Thyroid gland (tissue), 4 donors: ENCODE measurements at places on chromosomes 11 and 22.
A peak's percentile ranks its signal among the peaks of the same experiment; 100 is the strongest.

GRCh38 chr11:94854770-94855633 lies 86.8 kb downstream of the AMOTL1 start:
- H3K36me3 ChIP-seq = peaks cover 13% of the 10 kb centered on the region
- H3K4me3 ChIP-seq = no peak overlapping the region
- peak overlapping the region; percentile 40 for H3K27ac ChIP-seq
- no peaks in the 10 kb centered on the region for H3K27me3 ChIP-seq
- H3K4me1 ChIP-seq = peaks cover 20% of the 10 kb centered on the region
- peak; percentile 67 for DNase-seq

DNA sequence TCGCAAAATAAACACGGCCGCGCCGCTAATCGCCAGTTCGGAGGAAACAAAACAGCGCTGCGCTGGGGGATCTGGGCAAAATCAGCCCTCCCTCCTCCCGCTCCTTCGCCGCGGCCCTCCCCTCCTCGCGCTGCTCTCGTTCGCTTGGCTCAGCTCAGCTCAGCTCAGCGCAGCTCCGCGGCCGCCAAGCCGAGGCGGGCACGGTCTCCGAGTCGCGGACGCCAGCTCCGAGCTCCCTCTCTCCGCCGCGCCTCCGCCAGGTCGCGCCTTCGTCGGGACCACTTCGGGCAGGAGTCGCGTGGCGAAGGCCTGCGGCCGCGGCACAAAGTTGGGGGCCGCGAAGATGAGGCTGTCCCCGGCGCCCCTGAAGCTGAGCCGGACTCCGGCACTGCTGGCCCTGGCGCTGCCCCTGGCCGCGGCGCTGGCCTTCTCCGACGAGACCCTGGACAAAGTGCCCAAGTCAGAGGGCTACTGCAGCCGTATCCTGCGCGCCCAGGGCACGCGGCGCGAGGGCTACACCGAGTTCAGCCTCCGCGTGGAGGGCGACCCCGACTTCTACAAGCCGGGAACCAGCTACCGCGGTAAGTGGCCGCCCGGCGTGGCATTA lies at the start of gene SPON1:
SPON1 (plus strand) TSS at position 162 of the 607 bp plus-strand sequence; CDS start at position 344, 182 bp downstream.
- no peak within 1 kb of the TSS for H3K4me3 ChIP-seq
- H3K27ac ChIP-seq = no peak within 1 kb of the TSS
- peaks cover 5% of the 10 kb centered on the region for H3K4me1 ChIP-seq
- peak; percentile 33 for DNase-seq
- no peaks in the 10 kb centered on the region for H3K36me3 ChIP-seq

DNA sequence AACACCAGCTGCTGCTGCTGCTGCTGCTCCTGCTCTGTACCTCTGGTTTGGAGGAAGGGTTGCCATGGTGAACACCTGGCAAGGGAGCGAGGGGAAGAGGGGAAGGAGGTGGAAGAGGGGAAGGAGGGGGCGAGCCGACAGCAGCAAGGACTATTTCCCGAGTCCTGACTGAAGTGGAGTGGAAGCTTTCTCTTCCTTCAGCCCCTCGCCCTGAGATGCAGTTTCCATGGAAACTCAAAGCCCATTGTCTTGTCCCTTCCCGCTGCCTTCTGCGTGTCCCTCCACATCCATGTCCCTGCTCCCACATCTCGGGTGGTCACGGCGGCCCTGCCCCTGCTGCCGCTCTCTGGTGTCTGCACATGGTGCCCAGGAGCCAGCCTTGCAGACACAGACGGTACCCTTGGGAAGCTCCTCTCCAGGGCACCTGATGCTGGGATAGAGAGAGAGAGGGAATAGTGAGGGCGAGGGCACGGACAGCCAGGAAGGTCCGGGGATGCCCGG lies 28.6 kb downstream of the FAM83F start:
- H3K27ac ChIP-seq = no peak overlapping the region
- H3K27me3 ChIP-seq = no peaks in the 10 kb centered on the region
- H3K4me1 ChIP-seq = peaks cover 28% of the 10 kb centered on the region
- no peak for DNase-seq
- H3K36me3 ChIP-seq = peaks cover 10% of the 10 kb centered on the region

- no peak overlapping the region for H3K27ac ChIP-seq
- peaks cover 44% of the 10 kb centered on the region for H3K27me3 ChIP-seq
- no peaks in the 10 kb centered on the region for H3K36me3 ChIP-seq
- peaks cover 10% of the 10 kb centered on the region for H3K4me1 ChIP-seq
- no peak overlapping the region for H3K4me3 ChIP-seq
- DNase-seq = no peak
Observed at GRCh38 chr11:122977470-122978298, 4.0 kb downstream of the BSX start.

GRCh38 chr11:27882066-27882697 lies 181.9 kb upstream of the BDNF start:
- no peaks in the 10 kb centered on the region for H3K36me3 ChIP-seq
- H3K4me1 ChIP-seq = no peaks in the 10 kb centered on the region
- no peak overlapping the region for H3K27ac ChIP-seq
- DNase-seq = no peak
- H3K4me3 ChIP-seq = no peak overlapping the region

GRCh38 chr22:45584621-45585436 lies 82.1 kb downstream of the FBLN1 start:
- no peaks in the 10 kb centered on the region for H3K36me3 ChIP-seq
- no peak overlapping the region for H3K27ac ChIP-seq
- H3K4me1 ChIP-seq = no peaks in the 10 kb centered on the region
- no peak overlapping the region for H3K4me3 ChIP-seq
- DNase-seq = no peak
- H3K27me3 ChIP-seq = no peaks in the 10 kb centered on the region

GRCh38 chr11:72831521-72832300 lies 17.5 kb downstream of the ATG16L2 start:
- H3K27ac ChIP-seq = no peak overlapping the region
- DNase-seq = peak; percentile 88
- H3K4me1 ChIP-seq = peaks cover 36% of the 10 kb centered on the region

GRCh38 chr11:121426476-121427399 lies 25.4 kb upstream of the SORL1 start:
- no peaks in the 10 kb centered on the region for H3K36me3 ChIP-seq
- peak overlapping the region; percentile 31 for H3K27ac ChIP-seq
- H3K4me3 ChIP-seq = no peak overlapping the region
- DNase-seq = peak; percentile 65
- H3K4me1 ChIP-seq = peaks cover 7% of the 10 kb centered on the region
- H3K27me3 ChIP-seq = no peaks in the 10 kb centered on the region

GRCh38 chr11:45964911-45965389 lies 42.5 kb downstream of the LARGE2 start:
- DNase-seq = peak; percentile 64
- H3K4me3 ChIP-seq = no peak overlapping the region
- H3K4me1 ChIP-seq = no peaks in the 10 kb centered on the region
- no peaks in the 10 kb centered on the region for H3K27me3 ChIP-seq
- H3K27ac ChIP-seq = peak overlapping the region; percentile 13
- H3K36me3 ChIP-seq = peaks cover 5% of the 10 kb centered on the region

DNA sequence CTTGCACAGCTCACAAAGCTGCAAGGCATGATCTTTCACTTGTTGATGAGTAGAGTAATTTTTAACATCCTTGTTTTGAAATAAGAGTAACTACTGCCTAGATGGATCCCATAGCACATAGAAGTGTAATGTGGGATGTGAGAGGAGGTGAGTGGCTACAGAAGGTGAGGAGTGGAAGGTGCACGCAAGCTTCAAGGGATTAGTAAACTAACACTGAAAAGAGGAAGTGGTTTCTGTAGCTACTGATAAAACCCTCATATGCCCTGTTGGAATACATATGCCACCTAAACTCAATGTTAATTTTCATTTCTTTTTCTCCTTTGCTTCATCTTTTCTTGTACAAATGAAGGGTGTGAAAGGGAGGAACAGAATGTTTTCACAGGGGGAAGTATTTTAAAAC lies 22.0 kb upstream of the CTSC start:
- no peak for DNase-seq
- H3K27me3 ChIP-seq = no peaks in the 10 kb centered on the region
- H3K4me3 ChIP-seq = no peak overlapping the region
- H3K27ac ChIP-seq = no peak overlapping the region

- DNase-seq = no peak
- H3K36me3 ChIP-seq = no peaks in the 10 kb centered on the region
- no peaks in the 10 kb centered on the region for H3K27me3 ChIP-seq
- no peak overlapping the region for H3K4me3 ChIP-seq
- no peak overlapping the region for H3K27ac ChIP-seq
- peaks cover 3% of the 10 kb centered on the region for H3K4me1 ChIP-seq
Observed at GRCh38 chr11:73565804-73566203, 32.1 kb downstream of the FAM168A start.

DNA sequence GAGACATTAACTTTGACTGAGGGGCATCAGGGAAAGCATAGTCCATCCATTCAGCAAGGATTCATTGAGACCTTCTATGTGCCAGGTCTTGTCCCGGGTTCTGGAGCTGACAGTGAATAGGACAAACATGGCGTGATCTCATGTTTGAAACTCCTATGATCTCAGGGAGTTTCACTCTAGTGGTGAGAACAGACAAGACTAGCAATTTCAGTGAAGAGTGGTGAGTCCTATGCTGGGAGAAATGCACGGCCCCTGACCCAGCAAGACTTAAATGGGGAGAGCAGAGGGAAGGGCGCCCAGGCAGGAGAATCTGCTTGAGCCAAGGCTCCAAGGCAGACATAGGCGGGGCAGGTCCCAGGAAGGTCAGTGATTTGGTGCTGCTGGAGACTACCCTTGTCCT lies 155.7 kb downstream of the CEP164 start:
- no peak for DNase-seq
- H3K27me3 ChIP-seq = no peaks in the 10 kb centered on the region
- H3K36me3 ChIP-seq = no peaks in the 10 kb centered on the region
- H3K27ac ChIP-seq = no peak overlapping the region
- H3K4me1 ChIP-seq = peaks cover 7% of the 10 kb centered on the region

GRCh38 chr22:48695251-48695650 lies 1132.4 kb downstream of the BRD1 start:
- no peak overlapping the region for H3K4me3 ChIP-seq
- H3K27me3 ChIP-seq = no peaks in the 10 kb centered on the region
- H3K27ac ChIP-seq = no peak overlapping the region
- DNase-seq = no peak
